ENCODE measurements at places on chromosomes 3 and 15. TPM values are rescaled to one million over a fixed set of nuclear protein-coding genes. Genes with fewer than 3 reads are reported as not detected.

LXN gene
- total RNA-seq = 42.2 TPM

CNTN6 gene
- total RNA-seq = 11.2 TPM

FXR1 gene
- 87.7 TPM for total RNA-seq

ARNT2 gene
- 3.7 TPM for total RNA-seq

HESX1 gene
- 0.83 TPM for total RNA-seq

DNAH12 gene
- 0.19 TPM for total RNA-seq

EPHB3 gene
- total RNA-seq = 10.8 TPM

FAM162A gene
- total RNA-seq = 31.5 TPM

LSMEM2 gene
- total RNA-seq = 0.37 TPM

STARD5 gene
- 5.9 TPM for total RNA-seq

SLCO2A1 gene
- total RNA-seq = 87.8 TPM

WDR49 gene
- 3.4 TPM for total RNA-seq

C3orf85 gene
- not detected for total RNA-seq

GABRA5 gene
- total RNA-seq = not detected

STX19 gene
- not detected for total RNA-seq

ANKUB1 gene
- not detected for total RNA-seq

CCR3 gene
- not detected for total RNA-seq

STRIT1 gene
- total RNA-seq = not detected

TRMT10C gene
- 14.6 TPM for total RNA-seq

CD80 gene
- 0.24 TPM for total RNA-seq

XYLB gene
- total RNA-seq = 6.3 TPM

GOLGA8J gene
- not detected for total RNA-seq
